ENCODE measurements at places on chromosomes 12 and 14. TPM values are rescaled to one million over a fixed set of nuclear protein-coding genes. Genes with fewer than 3 reads are reported as not detected.

Gene DENR
- 33.1 TPM for total RNA-seq

Gene BHLHE41
- not detected for total RNA-seq

Gene PLBD1
- 1.3 TPM for total RNA-seq

Gene C12orf56
- not detected for total RNA-seq

Gene KCNA5
- not detected for total RNA-seq

Gene BMP4
- 138 TPM for total RNA-seq

Gene MYH6
- total RNA-seq: not detected

Gene PLEKHG7
- not detected for total RNA-seq

Gene CCDC85C
- 15.6 TPM for total RNA-seq

Gene HAL
- total RNA-seq: 0.25 TPM

Gene SMCO2
- 0.32 TPM for total RNA-seq

Gene CMA1
- total RNA-seq: not detected

Gene RTN1
- total RNA-seq: 0.16 TPM

Gene SLC38A1
- total RNA-seq: 202 TPM

Gene COQ5
- total RNA-seq: 28.9 TPM

Gene OASL
- total RNA-seq: 1.9 TPM

Gene KIF21A
- 3.2 TPM for total RNA-seq

Gene CISTR
- total RNA-seq: not detected

Gene DEPDC4
- 0.32 TPM for total RNA-seq

Gene ABCD2
- total RNA-seq: not detected

Gene PIANP
- total RNA-seq: not detected

Gene LMO3
- total RNA-seq: not detected

Gene ENDOU
- 0.13 TPM for total RNA-seq

Gene ZBTB39
- total RNA-seq: 10.8 TPM

Gene ITGB7
- 0.49 TPM for total RNA-seq

Gene ESRRB
- total RNA-seq: not detected

Gene TAS2R19
- 2.1 TPM for total RNA-seq

Gene SIVA1
- 69.2 TPM for total RNA-seq
